Adrenal gland (tissue), 19 donors: ENCODE measurements at places on chromosomes 3 and 15. TPM values are rescaled to one million over a fixed set of nuclear protein-coding genes. Genes with fewer than 3 reads are reported as not detected.

GRCh38 chr15:73782344-73782959 is 29.3 kb upstream of the INSYN1 start:
- no peak for DNase-seq

Gene PCCB
- 134 TPM for total RNA-seq

Gene RYR3
- total RNA-seq, result 0.78 TPM

- DNase-seq, result no peak
These were observed 112.6 kb upstream of the ALCAM start for GRCh38 chr3:105254154-105254553.

DNA sequence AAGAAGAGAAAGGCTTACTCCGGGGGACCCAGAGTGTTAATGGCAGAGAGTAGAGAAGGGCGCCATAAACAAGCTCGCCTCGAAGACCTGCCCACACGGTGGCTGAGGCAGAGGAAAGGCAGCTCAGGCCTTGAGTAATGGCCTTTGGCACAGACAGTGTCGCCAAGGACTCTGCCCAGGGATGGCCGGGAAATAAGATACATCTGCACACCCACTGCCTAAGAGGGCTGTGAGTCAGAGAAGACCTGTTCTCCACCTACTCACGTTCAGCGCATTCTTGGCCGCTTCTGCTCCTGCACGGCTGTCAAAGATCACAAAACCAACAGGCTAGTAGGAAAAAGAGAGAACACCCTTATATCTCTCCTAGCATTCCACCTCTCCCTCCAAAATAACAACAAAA is 26.2 kb downstream of the RBPMS2 start:
- peak; percentile 81 for DNase-seq

GRCh38 chr15:89828281-89829145 is 13.9 kb upstream of the ANPEP start:
- peak; percentile 77 for DNase-seq

Gene TUBGCP4
- total RNA-seq, result 11.1 TPM

- no peak for DNase-seq
These were observed 62.7 kb downstream of the EXOG start for GRCh38 chr3:38558864-38559263.

- peak; percentile 54 for DNase-seq
These were observed 16.1 kb downstream of the POU1F1 start for GRCh38 chr3:87260270-87260669.

DNA sequence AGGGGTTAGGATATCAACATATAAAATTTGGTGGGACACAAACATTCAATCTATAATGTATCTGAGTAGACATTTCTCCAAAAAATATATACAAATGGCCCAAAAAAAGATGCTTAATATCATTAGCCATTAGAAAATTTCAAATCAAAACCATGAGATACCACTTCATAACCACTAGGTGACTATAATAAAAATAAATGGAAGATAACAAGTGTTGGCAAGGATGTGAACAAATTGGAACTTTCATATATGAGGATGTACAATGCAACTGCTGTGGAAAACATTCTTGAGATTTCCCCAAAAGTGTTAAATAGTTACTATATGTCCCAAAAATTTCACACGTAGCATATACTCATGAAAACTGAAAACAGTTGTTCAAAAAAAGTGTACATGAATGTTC is 36.5 kb upstream of the WNT7A start:
- no peak for DNase-seq

DNA sequence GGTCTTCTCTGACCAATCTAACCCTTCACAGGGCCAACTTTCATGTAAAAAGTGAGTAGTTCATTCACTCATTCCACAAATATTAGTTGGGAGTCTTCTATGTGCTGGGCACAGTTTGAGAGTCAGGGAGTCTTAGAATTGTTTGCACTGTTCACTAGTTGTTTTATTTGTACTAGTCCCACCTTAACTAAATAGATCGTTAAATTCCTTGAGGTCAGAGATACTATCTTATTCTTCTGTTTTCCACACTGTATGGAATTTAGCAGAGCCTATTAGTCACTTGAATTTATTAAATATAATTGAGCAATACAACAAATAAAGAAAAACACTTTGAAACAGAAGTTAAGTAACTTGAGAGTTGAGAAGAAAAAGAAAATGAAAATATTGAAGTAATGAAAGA is 40.8 kb upstream of the SPTSSB start:
- no peak for DNase-seq

DNA sequence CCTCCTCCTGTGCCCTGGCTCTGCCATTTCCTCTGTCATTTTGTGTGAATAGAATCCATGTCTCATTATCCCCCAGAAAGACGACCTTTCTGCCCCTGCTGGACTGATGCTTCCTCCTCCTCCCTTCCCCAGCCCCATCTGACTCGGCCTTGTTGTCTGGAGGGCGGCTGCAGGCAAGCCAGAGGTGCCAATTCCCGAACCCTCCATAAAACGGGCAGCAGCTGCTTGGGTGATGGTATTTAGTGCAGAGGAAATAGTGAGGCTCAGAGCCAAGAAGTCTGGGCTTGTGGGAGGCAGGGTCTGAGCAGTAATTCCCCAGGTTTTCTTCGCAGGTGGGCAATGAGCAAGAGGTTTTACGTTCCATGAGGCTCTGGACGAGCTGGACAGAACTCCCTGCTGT is 71.2 kb downstream of the ITGA11 start:
- no peak for DNase-seq

DNA sequence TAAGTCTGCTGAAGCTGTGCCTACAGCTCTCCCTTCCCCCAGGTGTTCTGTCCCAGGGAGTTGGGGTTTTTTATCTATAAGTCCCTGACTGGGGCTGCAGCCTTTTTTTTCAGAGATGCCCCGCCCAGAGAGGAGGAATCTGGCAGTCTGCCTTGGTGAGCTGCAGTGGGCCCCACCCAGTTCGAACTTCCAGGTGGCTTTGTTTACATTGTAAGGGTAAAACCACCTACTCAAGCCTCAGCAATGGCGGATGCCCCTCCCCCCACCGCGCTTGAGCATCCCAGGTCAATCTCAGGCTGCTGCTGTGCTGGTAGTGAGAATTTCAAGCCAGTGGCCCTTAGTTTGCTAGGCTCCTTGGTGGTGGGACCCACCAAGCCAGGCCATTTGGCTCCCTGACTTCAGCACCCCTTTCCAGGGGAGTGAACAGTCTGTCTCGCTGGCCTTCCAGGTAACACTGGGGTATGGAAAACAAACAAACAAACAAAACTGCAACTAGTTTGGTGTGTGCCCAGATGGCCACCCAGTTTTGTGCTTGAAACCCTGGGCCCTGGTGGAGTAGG is 189.4 kb downstream of the MFSD1 start:
- no peak for DNase-seq

Gene ZBTB38
- total RNA-seq, result 178 TPM

Gene PLCL2
- total RNA-seq, result 39.6 TPM

DNA sequence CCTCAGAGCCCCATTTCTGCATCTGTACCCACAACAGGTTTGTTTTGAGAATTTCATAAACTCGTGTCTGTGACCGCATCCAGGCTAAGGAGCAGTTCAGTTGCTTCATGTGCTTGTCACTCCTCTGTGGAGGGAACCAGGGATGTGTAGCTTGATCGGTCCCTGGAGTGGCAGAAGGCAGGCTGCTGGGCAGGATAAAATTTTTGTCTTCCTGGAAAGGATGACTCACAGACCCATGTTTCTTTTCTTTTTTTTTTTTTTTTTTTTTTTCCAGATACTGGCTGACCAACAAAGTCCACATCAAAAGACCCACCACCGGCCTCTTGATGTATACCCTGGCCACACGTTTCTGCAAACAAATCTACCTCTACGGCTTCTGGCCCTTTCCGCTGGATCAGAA is 70.1 kb downstream of the ST8SIA2 start:
- no peak for DNase-seq

- DNase-seq, result no peak
These were observed 9.9 kb downstream of the TJP1 start for GRCh38 chr15:29812384-29812694.

DNA sequence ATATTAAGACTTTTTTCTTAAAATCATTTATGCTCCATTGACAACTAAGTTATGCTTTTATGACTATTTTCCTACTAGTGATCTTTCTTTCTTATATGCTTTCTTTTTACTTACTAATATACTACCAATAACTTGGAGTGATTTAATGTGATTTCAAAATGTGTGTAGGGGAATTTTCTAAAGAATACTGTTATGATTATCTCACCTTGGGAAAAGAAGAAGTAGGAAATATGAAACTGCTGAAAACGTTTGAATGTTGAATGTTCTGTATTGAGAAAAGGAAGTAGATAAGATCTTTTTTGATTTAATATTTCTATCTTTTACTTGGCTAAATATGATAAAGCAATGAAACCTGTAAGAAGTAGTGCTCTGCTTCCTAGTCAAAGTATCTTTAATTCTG is 7.8 kb upstream of the CD200R1 start:
- no peak for DNase-seq

Gene IL16
- 8.9 TPM for total RNA-seq

- no peak for DNase-seq
These were observed 87.2 kb upstream of the XCR1 start for GRCh38 chr3:46114323-46114988.

DNA sequence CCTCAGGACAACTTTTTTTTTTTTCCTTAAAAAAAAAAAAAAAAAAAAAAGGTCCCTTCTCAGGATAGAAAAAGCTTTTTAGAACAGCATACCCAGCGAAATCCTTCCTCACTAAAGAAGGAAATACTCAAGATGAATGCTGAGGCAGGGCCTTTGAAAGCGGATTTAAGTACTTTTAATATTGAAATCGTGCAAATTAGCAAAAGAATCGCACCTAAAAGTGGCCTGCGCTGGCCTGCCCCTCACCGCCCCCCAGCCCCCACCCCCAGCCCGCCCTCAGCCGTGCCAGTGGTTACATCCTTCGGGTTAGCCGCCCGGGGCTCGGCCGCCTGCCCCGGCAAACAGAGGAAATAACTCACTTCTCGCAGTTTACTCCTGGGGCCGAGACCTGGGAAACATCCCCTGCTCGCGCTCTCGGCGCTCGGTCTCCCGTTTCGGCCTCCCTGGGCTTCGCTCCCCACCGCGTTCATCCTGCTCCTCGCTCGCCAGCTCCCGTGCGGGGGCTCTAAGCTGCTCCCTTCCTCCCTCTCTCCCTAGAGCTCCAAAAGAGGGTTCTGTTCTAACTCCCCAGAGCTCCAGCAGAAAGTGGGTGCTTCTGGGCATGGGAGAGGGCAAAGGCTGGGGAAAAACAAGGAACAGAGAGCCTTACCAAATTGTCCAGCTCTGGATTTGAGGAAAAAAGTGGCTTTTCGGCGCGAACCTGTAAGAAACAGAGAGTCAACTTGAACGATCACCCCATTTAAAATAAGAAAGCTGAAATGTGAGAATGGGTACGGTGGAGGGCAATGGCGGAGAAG is 5.2 kb downstream of the MEIS2 start:
- DNase-seq, result no peak

GRCh38 chr15:69891070-69891536 is 206.6 kb downstream of the TLE3 start:
- no peak for DNase-seq

GRCh38 chr3:183895296-183895695 is 10.6 kb upstream of the PARL start:
- no peak for DNase-seq

GRCh38 chr15:53869044-53869805 is 109.0 kb upstream of the UNC13C start:
- no peak for DNase-seq

- DNase-seq, result no peak
These were observed 40.9 kb upstream of the RPL35A start for GRCh38 chr3:197908957-197909701.

Gene ANKUB1
- total RNA-seq, result not detected

- no peak for DNase-seq
These were observed 1.2 kb downstream of the BLOC1S6 start for GRCh38 chr15:45588219-45588875.

GRCh38 chr3:47855461-47856383 is 52.8 kb downstream of the DHX30 start:
- DNase-seq, result peak; percentile 65

Gene SAMMSON
- total RNA-seq, result not detected

GRCh38 chr3:136559896-136560295 is 192.3 kb downstream of the STAG1 start:
- DNase-seq, result no peak

Gene SUCNR1
- total RNA-seq, result 3.3 TPM

GRCh38 chr15:56913670-56914069 is 4.8 kb upstream of the TCF12 start:
- DNase-seq, result no peak

DNA sequence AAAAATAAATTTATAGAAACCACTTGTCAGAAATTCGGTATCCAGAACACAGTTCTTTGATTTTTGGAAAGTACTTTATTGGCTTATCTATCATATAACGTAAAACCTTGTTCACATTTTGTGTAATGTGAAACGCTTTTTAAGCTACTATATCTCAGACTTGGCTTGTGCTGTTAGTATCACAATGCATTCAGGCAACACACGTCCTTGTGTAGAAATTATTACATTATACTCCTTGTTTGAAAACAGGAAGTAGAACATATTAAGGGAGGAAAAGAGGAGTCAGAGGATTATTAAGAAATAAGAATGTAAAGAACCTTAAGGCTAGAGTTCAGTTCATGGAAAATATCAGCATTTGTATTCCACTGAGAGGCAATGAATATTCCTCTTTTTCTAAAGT is 1.6 kb downstream of the DNAJC13 start:
- DNase-seq, result no peak

Gene REC114
- not detected for total RNA-seq

DNA sequence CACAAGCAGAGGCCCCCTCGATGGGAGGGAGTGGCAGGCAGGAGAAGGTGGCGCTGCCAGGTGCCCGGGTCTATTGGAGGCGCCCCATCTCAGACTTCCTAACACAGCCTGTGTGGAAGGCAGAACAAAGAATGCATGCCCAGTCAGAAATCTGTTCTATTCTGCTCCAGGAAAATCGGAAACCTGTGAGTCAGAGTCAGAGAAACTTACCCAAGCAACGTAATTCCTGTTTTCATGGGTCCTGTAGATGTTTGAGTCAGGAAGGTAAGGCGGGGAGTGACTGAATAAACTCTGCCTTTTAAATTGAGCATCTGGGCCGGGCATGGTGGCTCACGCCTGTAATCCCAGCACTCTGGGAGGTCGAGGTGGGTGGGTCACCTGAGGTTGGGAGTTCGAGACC is 13.7 kb downstream of the MAP6D1 start:
- no peak for DNase-seq

Gene MAP1A
- total RNA-seq, result 6.5 TPM

DNA sequence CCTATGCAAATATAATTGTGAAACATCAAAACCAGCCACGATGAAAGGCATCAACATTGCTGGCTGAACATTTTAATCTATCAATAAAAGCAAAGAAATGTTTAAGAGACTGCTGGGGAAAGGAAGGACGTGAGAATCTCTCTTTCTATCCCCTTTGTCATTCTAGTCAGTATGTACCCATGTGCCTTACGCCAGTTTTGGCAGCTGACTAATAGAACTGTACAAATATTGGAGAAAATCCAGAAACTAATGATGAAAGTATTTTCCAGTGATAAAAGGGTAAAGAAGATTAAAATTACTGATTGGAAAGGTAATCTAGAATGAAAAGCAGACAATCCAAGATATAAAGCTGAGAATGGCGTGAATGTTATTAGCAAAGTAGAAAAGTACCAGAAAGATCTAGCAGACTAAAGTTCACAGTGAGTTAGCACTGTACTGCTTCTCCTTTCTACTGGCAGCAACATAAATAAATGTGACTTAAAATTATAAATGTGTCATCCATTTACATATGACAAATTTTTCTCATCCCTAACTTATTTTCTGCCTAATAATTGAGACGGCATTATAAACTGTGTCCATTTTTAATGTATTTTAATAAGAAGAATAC is 401.9 kb upstream of the CNTN4 start:
- no peak for DNase-seq
